NCI-H345 (cell line): ENCODE measurements at places on chromosomes 1 and 21.

- DNase-seq, result no peak
Measured at GRCh38 chr1:247574664-247575063, 13.5 kb upstream of the OR2G2 start.

DNA sequence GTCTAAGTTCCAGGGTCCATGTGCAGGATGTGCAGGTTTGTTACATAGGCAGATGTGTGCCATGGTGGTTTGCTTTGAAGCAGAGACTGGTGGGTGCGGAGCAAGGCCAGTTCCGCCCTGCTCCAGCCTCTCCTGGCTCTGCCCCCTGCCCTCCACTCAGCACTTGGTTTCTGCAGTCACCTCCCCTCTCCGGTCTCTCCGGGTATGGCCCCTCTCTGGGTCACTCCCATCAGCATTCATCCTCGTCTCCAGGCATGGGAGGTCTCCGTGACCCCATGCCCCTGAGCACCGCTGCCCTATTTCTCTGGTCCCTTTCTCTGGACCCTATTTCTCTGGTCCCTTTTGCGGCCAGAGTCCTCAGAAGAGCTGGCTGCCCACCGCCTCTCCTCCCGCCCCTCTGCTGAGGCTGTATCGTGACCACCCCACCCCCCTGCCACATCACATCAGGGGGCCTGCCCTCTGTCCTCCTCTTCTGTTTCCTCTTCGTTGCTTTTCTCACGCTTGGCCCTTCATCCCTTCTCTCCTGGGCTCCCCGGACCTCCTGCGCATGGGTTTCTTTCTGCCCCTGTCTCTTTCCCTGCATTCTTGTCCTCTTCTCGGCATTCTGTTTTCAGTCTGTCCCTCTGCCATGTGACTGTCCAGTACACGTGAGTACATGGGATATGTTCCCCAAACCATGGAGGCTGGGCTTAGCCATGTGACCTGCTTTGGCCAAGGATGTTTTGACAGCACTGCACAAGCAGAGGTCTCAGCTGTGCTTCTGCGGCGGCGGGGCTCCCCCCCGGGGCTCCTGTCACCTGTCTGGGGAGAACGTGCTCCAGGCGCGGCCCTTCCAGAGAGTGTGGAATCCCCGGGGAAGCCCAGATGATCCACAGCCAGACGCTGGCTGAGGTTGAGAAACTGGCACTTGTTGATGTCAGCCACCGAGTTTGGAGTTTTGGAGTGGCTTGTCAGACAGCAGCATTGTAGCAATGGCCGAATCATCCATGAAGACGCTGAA, 54.4 kb upstream of the C1orf174 start:
- peak; percentile 73 for DNase-seq

DNA sequence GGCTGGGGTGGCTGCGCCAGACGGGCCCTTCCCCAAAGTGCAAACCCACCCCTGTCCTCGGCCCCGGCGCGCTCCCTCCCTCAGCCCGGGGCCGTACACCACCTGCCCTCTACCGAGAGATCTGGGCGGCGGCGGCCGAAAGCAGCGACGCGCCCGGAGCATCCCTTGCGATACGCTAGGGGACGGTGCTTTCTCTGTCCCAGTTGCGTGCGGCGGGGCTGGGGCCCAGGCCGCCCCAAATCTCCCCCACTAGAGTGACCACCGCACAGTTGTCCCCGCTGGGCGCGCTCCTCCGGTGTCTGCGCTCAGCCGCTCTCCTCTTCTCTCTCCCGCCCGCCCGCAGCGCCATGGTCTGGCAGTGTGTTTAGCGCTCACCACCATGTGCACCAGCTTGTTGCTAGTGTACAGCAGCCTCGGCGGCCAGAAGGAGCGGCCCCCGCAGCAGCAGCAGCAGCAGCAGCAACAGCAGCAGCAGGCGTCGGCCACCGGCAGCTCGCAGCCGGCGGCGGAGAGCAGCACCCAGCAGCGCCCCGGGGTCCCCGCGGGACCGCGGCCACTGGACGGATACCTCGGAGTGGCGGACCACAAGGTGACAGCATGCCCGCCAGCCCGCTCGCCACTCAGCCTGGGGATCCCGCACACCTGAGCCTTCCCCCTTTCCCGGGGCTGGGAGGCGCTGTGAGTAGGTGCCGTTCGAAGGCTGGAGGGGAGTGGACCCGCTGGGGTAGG, 1.0 kb downstream of the ST6GALNAC5 start:
- DNase-seq, result no peak

- DNase-seq, result no peak
Measured at GRCh38 chr1:171243878-171244277, 4.4 kb upstream of the FMO1 start.

DNA sequence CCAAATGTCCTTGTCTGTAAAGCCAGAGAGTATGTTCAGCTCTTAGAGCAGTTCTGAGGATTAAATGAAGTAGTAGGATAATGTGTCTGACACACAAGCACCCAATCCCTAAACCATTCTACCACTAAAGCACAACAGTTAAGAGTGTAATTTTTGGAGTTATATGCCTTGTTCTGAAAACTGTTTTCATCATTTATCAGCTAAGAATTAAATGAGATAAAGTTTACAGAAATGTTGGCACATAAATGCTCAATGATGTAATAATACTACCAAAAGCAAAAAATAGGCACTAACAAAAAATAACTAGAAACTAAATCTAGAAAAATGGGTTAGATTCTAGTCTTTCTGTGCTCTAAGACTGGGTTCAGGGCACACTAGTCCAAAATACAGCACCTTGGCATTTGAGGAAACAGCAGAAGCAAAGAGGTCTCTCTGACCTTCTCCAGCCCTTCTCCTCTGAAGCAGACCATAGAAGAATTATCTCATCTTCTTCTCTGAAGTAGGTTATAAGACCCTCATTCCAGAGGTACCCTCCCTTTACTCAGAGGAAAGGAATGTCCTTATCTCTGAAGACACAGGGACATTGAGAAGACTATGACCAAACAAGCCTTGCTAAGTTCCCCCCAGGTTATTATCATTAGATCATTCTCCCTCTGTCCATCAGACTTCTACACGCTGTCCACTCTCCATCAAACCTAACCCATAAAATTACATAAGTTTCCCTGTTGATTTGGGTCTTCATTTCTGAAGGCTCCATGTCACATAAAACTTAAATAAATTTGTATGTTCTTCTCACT, 20.6 kb downstream of the ABL2 start:
- DNase-seq, result no peak

GRCh38 chr1:87799451-87799850, 470.8 kb downstream of the LMO4 start:
- DNase-seq, result no peak

- DNase-seq, result no peak
Measured at GRCh38 chr1:54869173-54869851, 17.7 kb downstream of the DHCR24 start.

- peak; percentile 62 for DNase-seq
Measured at GRCh38 chr1:155195201-155196102, 12.2 kb downstream of the THBS3 start.

- DNase-seq, result peak; percentile 39
Measured at GRCh38 chr1:240652961-240653409, 41.0 kb upstream of the GREM2 start.

DNA sequence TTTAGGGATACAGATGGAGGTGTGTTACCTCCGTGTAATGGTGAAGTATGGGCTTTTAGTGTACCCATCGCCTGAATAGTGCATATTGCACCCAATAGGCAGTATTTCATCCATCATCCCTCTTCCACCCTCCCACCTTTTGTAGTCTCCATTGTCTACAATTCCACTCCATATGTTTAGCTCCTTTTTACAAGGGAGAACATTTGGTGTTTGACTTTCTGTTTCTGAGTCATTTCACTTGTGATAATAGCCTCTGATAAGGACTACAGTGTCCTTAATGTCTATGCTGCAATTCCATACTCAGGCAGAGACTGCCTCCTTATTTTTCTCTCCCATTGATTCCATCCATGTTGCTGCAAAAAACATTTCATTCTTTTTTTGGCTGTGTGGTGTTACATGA, 48.7 kb downstream of the OVGP1 start:
- DNase-seq, result peak; percentile 9

- DNase-seq, result peak; percentile 70
Measured at GRCh38 chr1:45979778-45980176, 152.7 kb downstream of the PIK3R3 start.

DNA sequence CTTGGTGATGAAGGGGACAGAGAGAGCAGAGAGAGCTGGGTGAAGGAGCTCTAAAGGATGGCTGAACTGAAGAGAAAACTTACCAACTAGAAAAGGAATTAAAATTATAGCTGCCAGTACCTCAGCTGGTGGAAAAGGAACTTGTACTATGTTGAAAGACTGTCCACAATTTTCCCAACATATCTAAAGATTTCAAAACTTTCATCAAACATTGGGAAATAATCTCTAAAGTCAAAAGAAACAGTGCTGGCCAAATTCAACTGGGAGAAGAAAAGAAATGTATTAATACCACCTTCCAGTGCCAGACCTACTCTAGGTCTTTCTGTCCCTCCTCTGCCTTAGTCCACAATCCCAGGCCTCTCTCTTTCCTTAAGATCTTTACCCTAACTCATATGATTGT, 6.1 kb downstream of the SMG5 start:
- no peak for DNase-seq

- peak; percentile 2 for DNase-seq
Measured at GRCh38 chr1:215279682-215280081, 197.1 kb downstream of the KCNK2 start.

- DNase-seq, result no peak
Measured at GRCh38 chr21:40534886-40535285, 312.1 kb downstream of the DSCAM start.

- DNase-seq, result no peak
Measured at GRCh38 chr21:14388282-14388681, 5.3 kb upstream of the HSPA13 start.

GRCh38 chr1:27161594-27161993, 6.7 kb upstream of the SLC9A1 start:
- DNase-seq, result peak; percentile 58

- no peak for DNase-seq
Measured at GRCh38 chr1:117644696-117645311, 39.0 kb downstream of the TENT5C start.

- no peak for DNase-seq
Measured at GRCh38 chr1:19536519-19536918, 51.2 kb upstream of the CAPZB start.

DNA sequence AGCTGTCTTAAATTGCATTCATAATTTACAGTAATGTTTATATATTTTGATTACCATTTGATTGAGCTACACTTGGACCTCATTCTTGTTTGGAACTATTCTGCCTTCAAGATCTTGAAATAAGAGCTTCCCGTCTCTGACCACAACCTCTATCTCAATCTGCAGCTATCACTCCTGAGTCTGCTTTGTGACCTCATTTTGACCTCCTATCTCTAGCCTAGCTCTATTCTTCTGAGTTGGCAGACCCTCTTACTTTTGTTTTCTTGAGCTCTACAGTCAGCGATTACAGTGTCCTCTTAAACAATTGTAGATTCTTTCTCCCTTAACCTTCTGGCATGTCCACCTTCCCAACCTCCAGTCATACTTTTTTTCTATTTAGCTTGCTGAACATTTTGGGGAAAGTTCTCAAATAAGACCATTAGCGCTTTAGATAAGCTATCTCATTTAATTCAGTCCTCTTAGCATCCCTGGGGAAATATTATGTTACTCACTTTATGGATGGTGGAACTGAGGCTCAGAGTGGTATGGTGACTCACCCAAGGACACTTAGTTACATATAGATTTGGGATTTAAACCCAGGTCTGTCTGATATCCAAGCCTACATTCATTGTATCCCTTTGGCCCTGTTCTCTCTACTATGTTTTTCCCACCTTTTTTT, 19.1 kb downstream of the RPAP2 start:
- DNase-seq, result no peak

GRCh38 chr1:21814241-21814918, 2.3 kb downstream of the LDLRAD2 start:
- no peak for DNase-seq

DNA sequence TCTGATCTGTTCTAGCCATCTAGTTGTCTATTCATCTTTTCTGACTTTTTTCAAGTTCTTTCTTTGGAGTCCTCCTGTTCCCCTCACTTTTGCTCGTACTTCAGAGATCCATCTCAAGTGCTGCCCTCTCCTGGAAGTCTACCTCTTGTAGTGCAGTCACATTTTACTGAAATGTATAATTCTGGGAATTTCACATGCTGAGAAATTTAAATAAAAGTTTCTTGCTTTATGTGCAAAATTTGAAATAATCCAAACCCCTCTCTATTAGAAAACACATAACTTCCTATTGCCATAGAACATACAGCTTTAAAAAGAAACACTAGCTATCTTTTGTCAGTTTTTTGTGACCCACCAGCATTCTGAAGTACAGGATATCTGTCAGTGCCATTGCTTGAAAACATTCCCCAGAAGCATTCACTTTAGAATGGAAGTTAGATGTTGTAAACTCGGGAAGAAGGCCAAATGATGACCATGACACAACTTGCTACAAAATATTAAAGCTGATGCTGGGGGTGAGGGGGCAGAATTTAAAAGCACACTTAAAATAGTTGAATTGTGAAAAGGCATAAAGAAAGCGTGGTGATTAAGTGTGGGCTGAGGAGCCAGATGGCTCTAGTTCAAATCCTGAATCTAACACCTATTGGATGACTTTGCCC, 22.0 kb downstream of the RLF start:
- DNase-seq, result no peak

DNA sequence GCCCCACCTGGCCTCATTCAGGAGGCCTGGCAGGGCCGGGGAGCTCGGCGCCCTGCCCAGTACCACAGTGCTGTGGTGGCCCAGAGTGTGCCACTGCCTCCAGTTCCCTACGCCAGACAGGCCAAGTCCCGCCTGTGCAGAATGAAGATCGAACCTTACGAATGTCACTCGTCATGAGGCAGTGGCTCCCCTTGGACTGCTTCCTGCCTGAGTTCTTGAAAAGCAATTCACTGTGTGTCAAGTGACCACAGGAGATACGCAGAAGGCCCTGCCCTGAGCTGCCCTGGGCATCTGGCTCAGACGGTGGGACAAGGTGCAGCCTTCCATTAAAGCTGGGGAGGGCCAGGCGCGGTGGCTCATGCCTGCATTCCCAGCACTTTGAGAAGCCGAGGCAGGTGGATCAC, 49.6 kb upstream of the LRP8 start:
- no peak for DNase-seq

DNA sequence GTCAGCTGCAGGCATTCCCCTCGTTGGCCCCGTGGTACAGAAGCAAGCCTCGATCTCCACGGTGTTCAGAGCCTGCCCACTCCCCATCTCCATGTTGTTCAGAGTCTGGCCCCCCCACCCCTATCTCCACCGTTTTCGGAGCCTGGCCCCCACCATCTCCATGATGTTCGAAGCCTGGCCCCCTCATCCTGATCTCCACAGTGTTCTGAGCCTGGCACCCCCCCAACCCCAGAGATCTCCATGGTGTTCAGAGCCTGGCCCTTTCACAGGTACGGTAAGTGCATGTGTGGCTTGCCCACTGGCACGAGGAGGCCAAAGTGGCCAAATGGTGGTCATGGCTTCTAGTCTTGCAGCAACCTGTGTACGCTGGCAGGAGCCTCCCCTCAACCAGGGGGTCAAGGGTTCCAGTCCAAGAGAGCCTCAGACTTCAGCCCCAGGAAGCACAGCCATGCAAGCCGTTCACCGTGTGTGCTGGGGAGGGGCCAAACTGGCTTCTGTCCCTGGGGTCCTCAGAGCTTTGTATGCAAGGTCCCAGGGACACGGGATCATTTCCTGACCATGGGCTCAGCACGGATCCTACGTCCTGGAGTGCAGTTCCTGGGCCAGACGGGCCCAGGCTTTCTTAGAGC, 13.3 kb upstream of the PCBP3 start:
- DNase-seq, result no peak

GRCh38 chr1:97243973-97244560, 522.5 kb downstream of the PTBP2 start:
- no peak for DNase-seq
